ENCODE measurements at places on chromosomes 2 and 18.

- no peak for DNase-seq
Measured at GRCh38 chr2:190996338-190996946, 17.5 kb downstream of the STAT1 start.

DNA sequence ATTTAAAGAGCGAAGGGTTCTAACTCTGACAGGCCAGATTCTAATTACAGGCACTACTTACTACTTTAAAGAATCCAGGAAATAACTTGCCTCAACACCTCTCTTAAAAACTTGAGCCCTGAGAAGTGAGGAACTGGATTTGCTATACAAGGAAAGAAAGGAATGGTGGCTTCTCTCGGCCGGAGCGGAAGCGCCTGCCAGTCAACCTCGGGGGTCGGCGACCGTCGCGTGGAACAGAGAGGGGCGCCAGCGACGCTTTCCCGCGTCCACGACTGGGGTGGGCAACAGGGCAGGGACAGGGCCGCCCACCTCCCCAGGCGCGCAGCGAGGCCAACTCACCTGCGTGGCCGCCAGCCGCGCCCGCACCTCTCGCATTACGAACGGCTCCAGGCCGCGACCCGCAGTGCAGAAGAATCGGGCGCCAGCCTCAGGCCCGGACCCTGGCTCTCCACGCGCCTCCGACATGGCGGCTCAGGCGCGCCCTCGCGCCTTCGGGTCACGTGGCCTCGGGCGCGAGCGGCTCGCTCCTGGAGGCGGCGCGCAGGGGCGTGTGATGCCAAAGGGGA, at the start of gene THUMPD2:
TSS of gene THUMPD2 (minus strand) at position 484 of the 566 bp plus-strand sequence. CDS start at position 465, 19 bp downstream.
- DNase-seq = peak; percentile 42

- no peak for DNase-seq
Measured at GRCh38 chr18:28728891-28729290, 552.0 kb upstream of the CDH2 start.

- no peak for DNase-seq
Measured at GRCh38 chr2:234961784-234962183, 10.0 kb downstream of the SH3BP4 start.

DNA sequence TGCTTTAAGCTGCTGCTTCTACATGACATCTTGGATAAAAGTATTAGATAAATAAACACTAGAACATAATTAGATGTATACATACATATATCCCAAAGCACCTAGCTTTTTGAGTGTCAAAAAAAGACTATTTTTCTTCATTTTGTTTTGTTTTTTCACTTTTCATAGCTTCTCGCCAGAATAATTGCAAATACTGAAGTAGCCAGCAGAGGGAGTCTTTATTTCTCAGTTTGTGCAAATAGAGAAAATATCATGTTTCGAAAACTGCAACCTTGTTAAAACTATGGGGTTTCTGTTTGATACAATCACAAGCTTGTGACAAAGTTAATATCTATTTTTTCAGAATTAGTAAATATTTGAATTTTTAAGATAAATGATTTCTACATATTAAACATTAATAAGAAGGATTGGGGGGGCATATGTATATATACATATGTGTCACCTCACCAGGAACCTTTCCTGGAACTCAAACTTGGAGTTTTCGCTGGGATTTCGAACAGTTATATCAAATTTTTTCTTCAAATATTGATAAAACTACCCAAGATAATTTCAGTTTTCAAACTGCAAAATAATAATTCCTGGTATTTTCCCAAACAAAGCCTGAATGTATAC, 61.0 kb downstream of the GRB14 start:
- no peak for DNase-seq

GRCh38 chr2:237307474-237307873, 106.5 kb downstream of the COL6A3 start:
- DNase-seq = no peak

GRCh38 chr18:63783394-63783793, 8.2 kb downstream of the SERPINB7 start:
- DNase-seq = no peak

DNA sequence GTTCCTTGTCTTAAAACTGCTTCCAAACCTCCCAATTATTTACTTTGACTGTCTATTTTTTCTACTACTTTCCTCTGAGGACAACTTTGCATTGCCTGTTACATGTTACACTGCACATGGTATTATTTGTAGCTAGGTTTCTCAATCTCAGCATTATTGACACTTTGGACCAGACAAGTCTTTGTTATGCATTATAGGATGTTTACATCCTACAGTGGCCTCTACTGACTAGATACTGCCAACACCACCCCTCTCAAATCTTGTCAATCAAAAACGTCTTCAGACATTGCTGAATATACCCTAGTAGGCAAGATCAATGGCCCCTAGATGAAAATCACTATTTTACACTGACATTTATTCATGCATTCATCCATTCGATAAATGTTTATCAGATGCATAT, 129.6 kb upstream of the DNAJC10 start:
- DNase-seq = no peak

- DNase-seq = no peak
Measured at GRCh38 chr2:134679745-134680144, 39.1 kb downstream of the TMEM163 start.

DNA sequence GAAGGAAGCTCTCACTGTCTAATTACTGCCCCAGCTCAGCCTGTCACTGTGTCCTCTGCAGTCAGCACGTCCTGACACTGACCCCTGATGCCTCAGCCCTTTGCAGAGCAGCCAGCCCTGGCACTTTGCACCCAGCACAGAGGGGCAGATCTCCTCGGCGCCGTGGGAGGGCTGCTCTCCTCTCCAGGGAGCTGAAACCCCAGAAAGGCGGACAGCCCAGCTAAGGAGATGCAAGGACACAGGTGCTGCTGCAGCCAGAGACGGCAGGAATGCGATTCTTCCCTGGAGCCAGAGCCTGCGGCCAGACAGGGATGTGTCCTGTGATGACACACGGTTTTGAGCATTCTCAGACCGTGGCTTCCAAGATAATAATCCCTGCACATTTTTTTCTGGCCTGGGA, 34.5 kb upstream of the SIX3 start:
- no peak for DNase-seq

- no peak for DNase-seq
Measured at GRCh38 chr2:121018136-121019061, 266.6 kb downstream of the TFCP2L1 start.

GRCh38 chr2:138877421-138877820, 97.2 kb upstream of the NXPH2 start:
- DNase-seq = no peak

DNA sequence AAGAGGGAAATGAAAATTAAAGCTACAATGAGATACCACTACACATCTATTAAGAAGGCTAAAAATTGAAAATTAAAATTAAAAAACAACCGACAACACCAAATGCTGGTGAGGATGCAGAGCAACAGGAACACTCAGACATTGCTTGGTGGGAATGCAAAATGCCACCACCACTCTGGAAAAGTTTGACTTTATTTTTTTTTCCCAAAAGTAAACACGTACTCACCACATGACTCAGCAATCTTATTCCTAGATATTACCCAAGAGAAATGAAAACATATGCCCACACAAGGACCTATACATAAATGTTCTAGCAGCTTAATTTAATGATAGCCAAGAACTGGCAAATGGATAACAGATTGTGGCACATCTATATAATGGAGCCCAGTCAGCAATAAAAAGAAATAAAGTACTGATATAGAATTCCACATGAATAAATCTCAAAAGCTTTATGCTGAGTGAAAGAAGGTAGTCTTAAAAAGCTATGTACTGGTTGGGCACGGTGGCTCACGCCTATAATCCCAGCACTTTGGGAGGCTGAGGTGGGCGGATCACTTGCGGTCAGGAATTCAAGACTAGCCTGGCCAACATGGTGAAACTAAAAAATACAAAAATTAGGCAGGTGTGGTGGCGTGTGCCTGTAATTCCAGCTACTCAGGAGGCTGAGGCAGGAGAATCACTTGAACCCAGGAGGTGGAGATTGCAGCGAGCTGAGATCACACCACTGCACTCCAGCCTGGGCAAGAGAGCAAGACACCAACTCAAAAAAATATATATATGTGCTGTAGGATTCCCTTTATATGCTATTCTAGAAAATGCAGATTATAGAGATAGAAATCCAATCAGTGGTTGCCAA, 4.2 kb upstream of the PROC start:
- DNase-seq = no peak

DNA sequence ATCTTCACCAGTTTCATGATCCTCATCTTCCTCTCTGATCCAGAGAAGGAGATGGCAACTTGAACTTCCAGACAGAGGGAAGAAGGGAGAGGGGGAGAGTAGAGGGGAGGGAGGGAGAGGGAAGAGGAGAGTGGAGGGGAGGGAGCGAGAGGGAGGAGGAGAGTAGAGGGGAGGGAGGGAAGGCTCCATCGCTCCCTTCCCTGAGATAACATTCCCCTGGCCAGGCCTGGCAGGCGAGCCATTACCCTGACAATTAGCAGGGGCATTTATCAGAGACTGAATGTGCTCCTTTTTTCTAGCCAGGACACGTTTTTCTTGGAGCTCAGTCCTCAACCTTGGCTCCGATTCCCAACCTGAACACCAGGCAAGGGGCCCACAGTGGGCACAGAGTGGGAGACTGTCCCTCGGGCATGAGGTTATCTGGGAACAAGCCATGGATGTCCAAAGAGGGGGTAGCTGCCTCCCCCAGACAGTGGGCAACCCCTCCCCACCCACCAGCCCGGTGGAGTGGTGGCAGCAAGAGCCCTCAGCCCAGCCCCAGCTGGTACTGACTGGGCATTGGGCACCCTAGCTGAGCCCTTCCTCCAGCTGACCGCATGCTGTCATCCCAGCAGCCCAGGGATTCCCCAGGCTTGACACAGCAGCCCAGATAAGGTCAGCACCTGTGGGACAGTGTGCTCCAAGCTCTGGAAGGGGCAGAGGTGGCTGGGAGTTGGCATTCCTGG, 81.8 kb downstream of the TNS1 start:
- no peak for DNase-seq

- DNase-seq = no peak
Measured at GRCh38 chr2:237696461-237696860, 69.1 kb downstream of the LRRFIP1 start.

DNA sequence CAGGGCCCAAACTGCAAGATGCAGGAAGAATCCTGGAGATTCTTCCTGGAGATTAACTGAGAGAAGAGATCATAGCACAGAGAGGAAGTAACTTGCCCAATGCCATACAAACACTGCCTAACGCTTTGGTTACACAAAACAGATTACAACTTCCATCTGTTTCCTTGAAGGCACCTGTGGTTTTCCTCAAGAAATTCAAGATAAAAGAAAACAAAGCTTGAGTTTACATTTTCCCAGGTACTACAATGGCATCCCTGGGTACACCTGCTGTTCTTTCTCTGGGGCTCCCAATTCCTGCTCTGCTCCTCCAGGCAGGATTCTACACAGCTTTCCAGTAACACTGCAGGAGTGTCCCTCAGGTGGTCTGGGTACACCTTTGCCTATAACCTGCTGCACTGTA, 781.9 kb upstream of the ID2 start:
- no peak for DNase-seq

- no peak for DNase-seq
Measured at GRCh38 chr2:159246325-159246988, 40.0 kb downstream of the WDSUB1 start.

DNA sequence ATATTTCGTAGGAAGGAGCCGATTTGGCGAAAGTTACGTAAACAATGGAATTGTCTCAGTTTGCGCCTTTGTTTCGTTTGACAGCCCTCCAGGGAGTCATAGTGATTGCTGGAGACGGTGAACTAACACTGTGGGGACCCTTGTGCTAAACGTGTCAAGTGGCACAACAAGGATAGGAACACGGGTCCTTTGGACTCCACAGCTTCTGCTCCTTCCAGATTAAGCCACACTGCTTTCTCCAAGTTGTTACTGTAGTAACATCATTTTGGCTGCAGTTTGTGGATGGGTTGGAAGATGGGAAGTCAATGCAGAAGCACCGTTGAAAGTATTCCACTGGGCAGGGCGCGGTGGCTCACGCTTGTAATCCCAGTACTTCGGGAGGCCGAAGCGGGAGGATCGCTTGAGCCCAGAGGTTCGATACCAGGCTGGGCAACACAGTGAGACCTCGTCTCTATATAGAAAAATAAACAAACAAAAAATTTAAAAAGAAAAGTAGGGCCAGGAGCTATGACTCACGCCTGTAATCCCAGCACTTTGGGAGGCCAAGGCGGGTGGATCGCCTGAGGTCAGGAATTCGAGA, 636 bp upstream of the IMMT start:
- DNase-seq = no peak

DNA sequence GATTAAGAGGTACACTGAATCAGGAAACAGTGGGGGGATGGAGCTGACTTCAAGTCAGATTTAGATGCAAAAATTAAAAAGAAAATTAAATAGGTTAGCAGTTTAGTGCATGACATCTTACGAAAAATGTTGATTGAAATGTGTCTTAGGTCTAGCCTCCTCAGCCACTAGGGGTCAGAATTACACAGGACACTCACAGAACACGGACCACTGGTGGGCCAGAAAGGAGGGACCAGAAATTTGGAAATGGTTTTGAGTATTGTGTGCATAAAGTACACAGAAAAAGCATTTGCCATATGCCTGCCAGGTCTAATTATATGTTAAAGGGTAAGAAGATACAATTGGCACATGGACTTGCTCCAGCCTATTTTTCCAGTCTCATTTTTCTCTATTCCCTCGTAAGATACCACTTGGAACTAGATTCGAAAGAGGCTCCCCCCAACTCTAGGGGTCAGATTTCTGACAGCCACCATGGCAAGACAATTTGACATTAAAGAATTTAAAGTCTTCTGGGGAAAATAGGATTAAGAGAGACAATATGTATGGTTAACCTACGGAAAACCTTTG, 550.2 kb upstream of the SETBP1 start:
- no peak for DNase-seq

DNA sequence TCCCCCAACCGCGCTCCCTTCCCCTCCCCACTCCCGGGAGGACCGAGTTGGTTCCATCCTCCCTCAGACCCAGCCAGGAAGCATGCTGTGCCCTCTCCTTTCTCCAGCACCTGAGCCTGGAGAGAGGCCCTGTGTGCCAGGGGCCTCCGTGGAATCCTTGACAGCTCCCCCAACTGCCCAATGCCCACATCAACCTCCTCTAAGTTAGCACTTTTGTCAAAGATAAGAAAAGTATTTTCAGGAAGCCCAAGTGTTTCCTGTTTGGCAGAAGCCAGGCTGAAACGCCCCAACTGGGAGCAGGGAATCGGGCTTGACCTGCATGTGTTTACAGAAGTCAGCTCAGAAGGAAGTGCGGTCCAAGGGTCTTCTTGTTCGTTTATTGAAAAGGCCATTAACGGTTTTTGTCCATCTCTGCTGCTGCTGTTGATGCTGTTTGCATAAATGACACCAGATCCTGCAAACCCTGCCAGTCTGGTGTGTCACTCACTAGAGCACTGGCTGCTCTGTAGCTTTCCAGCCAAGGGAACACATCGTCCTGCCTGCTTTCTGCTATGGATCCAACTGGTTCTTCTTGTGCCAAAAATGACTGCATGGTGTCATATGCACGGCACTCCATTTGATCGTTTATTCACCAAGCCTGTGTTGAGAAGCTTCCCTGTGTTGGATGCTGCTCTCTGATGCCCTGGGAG, 35.4 kb upstream of the COL6A3 start:
- no peak for DNase-seq

DNA sequence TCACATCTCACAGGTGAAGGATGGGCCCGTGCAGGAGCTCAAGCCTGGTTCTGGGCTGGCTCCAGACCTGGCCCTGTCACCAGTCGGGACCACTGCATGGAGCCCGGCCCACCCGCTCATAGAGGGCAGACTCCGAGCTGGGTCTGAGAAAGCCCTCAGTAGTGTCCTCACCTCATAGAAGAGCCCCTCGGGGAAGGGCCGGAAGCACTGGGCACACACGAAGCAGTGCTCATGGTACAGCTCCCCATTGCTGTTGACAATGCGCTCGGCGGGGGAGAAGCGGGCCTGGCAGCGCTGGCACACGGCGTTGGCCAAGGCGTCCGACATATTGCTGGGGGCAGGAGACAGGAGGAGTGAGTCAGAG, 11.3 kb downstream of the GPR17 start:
- no peak for DNase-seq
